ENCODE measurements at places on chromosomes 7 and 10. TPM values are rescaled to one million over a fixed set of nuclear protein-coding genes. Genes with fewer than 3 reads are reported as not detected.
A peak's percentile ranks its signal among the peaks of the same experiment; 100 is the strongest.

- no peak for DNase-seq
Observed at GRCh38 chr7:5649641-5650040, 131.8 kb downstream of the RNF216 start.

DNA sequence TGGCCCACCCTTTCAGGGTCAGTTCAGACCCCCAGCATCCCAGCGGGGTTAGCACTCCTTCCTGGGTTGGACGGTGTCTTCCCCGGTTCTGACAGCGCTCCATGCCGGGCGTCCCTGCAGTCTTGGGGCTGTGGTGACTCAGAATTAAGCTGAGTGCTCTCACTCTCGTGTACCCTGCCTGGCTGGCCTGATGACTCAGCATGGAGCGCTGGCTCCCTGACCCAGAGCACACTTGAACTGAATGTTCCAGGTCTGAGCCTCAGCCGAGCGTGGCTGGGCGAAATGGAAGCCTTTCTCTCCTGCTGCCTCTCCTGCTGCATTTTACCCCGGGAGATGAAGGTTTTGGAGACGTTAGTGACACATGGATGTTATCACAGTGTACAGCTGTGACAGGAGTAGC, 7.1 kb downstream of the BAG3 start:
- DNase-seq = no peak

DNA sequence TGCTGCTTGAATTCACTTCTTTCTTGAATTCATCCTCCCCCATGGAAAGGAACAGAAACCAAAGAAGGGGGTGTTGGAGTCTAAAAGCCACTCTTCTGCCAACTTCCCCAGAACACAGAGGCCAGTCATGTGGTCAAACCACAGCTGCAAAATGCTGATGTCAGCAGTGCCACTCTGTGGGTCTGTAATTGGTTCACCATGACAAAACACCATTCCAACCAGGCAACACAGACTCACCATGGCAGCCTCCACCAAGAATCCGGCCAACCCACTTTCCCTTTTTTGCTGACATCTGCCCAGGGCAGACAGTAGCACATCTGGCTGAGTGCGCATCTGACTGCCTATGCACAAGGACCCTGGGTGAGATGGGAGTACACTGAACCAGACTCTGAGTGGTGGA, 16.8 kb downstream of the OSBPL3 start:
- no peak for DNase-seq

GRCh38 chr7:96992192-96993005, 13.0 kb upstream of the DLX6 start:
- DNase-seq = no peak

GRCh38 chr10:65234261-65234660, 1691.6 kb upstream of the LRRTM3 start:
- no peak for DNase-seq

DNA sequence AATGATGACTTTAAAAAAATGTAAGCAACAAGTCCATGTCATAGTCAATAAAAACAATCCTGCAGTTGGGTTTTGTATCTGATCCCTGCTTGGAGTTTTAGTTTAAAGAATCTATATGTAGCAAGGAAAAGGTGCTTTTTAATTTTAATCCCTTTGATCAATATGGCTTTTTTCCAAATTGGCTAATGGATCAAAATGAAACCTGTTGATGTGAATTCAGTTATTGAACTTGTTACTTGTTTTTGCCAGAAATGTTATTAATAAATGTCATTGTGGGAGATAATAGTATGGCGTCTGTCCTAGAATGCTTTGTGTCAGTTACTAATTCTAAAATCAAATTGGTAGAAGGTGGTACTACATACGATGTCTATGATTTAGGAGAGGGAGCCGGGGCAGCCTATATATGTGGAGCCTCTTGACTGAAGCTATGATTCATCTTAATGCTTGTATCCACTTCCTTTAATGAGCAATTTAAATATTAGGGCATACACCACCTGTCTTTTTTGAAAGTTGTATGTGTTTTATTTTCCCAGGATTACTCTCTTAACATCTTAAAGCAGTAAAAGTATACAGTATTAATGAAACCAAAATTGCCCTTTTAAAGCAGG, 10.3 kb upstream of the PBLD start:
- no peak for DNase-seq

DNA sequence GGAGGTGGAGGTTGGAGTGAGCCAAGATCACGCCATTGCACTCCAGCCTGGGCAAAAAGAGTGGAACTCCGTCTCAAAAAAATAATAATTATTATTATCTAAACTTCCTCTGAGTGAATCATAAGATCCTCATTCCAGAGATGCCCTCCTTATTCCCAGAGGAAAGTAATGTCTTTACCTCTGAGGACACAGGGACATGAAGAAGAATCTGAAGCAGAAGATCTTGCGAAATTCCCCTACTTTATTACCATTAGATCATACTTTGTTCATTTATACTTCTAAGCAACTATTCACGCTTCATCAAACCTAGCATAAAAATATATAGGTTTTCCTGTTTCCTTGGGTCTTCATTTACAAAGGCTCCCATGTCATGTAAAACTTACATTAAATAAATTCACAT, 143.1 kb downstream of the ETV1 start:
- DNase-seq = no peak

Gene CAV2
- 139 TPM for total RNA-seq

DNA sequence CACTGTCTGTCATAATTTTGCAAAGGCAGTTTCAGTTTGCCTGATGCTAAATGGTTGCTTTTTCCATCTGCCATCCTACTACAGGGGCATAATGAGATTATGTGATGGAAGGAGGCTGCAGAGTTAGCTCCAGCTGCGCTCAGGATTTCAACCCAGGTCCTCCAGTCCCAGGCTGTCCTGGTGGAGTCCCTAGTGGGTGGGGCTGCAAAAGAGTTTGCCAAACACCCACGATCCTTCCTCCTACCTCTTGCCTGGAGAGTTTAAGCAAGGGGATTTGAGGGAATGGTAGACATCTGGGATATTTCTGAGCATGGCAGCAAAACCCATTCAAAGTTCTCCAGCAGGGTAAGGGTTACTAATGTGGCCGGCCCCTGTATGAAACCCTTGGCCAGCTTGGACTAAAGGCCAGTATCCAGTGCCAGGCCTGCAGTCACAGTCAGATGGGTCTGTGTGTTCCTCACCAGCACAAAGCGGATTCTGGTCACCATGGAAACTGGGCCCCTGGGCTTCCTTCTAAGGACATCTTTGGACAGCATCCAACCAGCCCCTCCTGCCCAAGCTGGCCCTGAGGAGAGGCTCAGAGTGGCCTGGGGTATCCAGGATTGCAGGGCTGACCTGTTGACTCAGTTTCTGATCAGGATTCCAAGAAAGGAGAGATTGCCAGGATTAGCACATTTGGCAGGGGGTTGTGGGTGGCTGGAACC, 42.7 kb upstream of the CHST3 start:
- peak; percentile 57 for DNase-seq

DNA sequence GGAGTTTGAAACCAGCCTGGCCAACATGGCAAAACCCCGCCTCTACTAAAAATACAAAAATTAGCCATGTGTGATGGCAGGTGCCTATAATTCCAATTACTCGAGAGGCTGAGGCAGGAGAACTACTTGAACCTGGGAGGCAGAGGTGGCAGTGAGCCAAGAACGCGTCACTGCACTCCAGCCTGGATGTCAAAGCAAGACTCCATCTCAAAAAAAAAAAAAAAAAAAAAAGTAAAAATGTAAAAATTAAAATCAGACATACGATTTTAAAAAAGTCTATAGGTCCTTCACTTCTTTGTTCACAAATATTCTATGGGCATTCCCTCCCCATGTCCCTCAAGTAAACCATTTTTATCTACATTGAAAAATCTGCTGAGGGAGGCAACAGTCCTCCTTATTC, 34.9 kb upstream of the TLL2 start:
- DNase-seq = no peak

DNA sequence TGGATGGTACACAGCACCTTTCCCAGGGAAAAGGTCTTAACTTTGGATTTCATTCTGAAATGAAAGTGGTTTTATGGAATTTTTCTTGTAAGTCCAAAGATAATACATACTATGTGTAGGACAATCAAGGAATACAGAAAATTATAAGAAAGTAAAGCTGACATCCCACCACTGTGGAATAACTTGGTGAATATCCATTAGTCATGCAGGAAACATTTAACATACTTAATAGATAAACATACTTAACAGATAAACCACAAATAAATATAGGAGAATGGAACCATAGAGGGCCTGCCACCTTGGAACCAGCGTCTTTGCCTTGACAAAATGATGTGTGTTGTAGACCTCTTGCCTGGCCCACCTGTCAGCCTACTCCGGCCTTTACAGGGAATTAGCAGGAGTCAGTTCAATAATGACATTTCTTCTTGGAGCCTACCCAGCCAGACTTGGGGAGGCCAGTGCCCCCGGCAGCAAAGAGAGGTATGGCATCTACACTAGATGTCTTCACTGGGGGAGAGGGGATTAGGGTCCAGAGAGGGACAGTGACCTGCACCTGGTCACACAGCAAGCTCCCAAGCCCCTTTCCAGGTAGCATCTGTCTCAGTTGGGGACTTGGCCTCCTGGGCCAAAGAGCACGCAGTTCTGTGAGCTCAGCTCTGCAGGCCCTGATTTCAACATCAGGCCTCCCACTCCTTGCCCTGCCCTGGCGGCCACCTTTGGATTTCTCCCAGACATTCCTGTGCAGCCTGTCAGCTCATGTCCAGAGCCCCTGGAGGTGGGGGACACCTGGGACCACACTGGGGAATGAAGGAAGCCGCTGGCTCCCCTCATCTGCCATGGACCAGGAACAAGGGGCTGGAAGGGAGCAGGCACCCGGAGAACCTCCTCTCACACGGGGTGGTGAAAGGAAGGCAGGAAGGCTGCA, 112.6 kb upstream of the PPIF start:
- no peak for DNase-seq

Gene KAZALD1
- total RNA-seq = 27.0 TPM

DNA sequence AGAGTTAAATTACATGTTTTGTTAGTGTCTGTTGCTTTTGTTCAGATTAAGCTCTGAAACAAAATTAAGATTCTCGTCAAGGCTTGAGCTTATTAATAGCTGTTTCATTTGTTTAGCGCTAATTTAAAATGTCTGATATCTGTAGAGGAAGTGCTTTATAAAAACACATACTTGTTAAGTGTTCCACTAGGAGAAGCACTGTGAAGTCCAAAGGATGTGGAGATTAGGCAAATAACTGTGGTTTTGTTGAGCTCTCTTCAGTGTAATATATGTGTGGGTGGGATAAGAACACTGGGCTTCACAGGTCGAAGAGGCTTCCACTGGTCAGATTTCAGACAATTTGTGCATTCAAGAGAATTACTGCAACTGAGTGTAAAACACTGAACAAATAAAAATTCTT, 242.0 kb downstream of the AUTS2 start:
- DNase-seq = no peak

DNA sequence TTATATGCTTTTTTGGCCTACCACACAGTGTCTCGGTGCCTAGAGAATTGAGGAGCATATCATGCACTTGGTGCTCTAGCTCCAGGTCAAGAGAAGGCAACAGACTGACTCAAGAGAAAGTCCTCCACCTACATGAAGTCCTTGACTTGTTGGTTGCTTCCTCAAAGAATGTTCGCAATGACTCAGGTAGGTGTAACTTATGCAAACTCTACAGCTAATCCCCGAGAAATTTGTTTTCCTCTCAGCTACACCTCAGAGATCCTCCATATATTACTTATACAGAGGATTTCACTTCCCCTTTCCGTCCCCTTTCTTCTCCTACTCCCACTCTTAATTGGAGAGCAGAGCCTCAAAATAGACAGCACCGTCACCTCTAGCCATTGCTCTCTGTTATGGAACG, 1013.1 kb downstream of the KCNMA1 start:
- DNase-seq = no peak

Gene MUC12
- 1.1 TPM for total RNA-seq

DNA sequence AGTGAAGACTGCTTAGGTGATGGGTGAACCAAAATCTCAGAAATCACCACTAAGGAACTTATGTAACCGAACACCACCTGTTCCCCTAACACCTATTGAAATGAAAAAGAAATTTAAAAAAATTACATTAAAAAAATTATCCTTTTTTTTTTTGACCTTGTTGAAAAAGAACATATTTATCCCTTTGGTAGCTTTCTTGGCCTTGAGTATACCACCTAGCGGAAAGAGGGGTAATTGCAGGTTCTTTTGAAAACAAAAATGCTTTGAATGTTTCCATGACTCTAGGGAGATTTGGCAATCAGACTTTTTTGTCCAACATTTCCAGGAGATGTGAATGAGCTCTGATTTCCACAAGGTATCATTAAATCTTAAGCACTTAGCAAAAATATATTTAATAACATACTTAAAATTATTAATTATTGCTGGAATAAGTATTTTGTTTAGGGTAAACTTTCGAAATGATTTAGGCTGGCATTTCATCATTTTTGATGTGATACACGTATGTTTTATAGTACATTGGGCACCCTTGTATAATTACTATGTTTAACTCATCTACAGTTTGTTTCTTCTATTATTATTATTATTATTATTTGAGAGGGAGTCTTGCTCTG, 47.0 kb upstream of the ELMO1 start:
- DNase-seq = no peak

- no peak for DNase-seq
Observed at GRCh38 chr10:97154162-97154561, 31.6 kb downstream of the SLIT1 start.

GRCh38 chr7:126424985-126425384, 827.8 kb downstream of the GRM8 start:
- DNase-seq = no peak

- DNase-seq = no peak
Observed at GRCh38 chr7:1114505-1114904, 26.6 kb downstream of the GPER1 start.

Gene ZPBP
- 0.21 TPM for total RNA-seq

- no peak for DNase-seq
Observed at GRCh38 chr7:7793249-7793648, 74.8 kb upstream of the RPA3 start.

DNA sequence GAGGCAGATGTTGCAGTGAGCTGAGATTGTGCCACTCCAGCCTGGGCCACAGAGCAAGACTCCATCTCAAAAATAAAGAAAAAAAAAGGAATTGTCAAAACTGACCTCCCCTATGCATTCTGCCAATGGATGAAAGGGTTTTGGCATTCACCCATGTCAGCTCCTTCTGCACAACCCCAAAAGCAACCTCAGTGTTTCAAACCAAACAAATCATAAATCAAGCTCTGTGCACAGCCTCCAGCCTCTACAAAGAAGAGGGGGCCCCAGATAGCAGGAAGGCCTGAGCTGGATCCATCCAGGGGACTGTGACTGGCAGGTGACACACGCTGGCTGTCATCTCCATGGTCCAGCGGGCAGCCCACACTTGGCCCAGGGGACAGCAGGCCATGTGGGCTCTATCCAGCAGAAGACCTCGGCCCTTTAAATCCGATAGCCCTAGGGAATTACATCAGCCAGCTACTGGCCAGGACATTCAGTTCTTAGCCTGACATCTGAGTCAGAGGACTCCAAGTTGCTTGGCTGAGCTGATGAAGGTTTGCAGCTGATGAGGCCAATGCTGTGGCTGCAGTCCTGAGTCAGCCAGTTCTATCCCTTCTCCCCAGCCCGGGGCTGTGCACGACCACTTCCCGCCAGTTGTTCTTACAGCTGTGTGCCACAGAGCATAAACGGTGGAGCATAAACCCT, 52.0 kb upstream of the FIGNL1 start:
- DNase-seq = peak; percentile 55

GRCh38 chr7:117427258-117427701, at the start of gene ASZ1:
TSS of gene ASZ1 (minus strand) at chr7:117427493. CDS start at chr7:117427460, 33 bp downstream.
- no peak for DNase-seq

- no peak for DNase-seq
Observed at GRCh38 chr7:79240413-79240812, 213.1 kb downstream of the MAGI2 start.

- DNase-seq = no peak
Observed at GRCh38 chr7:107779647-107780099, 23.4 kb downstream of the SLC26A3 start.

Data from urinary bladder (tissue), 4 donors.